ENCODE measurements at places on chromosomes 12 and 14.

GRCh38 chr14:95344536-95344935 lies 24.8 kb upstream of the CLMN start:
- DNase-seq = no peak

DNA sequence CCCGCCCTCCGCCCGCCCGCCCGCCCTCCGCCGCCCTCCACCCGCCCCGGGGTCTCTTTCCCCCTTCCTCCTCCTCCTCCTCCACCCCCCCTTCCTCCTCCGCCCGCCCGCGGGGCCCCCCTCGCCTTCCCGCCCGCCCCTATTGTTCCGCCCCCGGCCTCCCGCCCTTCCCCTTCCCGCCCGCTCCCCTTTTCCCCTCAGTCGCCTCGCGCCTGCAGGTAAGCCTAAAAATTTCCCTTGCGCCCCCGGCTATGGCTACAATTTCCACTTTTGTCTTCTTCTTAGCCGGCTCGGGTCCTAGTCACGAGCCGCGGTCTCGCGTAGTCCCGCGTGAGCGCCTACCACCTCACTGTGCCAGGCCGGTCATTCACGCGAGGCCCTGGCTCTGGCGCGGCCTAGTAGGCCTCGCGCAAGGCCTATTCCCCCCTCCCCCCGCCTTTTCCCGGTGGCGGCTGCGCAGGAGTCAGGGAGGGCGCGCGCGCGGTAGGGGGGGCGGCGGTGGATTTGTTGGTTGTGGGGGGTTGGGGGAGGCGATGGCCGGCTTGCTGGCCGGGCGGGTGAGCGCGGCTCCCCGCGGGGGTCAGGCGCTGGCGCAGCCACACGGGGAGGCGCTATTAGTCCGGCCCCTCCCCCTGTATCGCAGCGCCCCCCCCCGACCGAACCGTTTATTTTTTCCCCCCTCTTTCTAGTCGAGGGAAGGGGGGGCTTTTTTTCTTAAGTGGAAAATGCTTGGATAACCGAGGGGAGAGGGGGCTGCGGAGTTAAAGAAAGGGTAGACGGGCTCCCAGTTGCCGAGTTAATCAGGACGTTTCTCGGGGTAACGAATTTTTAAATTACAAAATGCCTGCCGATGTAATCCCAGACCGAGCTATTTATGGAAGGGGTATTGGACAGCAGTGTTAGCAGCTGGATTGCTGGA lies 516 bp downstream of the PCBP2 start:
- peak; percentile 62 for DNase-seq

DNA sequence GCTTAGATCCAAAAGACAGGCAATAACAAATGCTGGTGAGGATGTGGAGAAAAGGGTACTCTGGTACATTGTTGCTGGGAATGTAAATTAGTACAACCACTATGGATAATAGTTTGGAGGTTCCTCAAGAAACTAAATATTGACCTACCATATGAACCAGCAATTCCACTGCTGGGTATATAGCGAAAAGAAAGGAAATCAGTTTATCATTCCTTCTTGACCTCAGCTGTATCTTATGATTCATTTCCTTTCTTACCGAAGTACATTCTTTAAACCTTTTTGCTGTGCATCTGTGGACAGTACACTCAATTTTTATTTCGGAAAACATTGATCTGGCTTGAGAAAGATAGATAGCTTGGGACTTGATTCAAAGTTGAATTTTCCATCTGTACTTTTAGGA lies 183.2 kb upstream of the LRFN5 start:
- DNase-seq = no peak

- no peak for DNase-seq
These were observed 2.3 kb upstream of the KRT6A start for GRCh38 chr12:52495389-52495788.

DNA sequence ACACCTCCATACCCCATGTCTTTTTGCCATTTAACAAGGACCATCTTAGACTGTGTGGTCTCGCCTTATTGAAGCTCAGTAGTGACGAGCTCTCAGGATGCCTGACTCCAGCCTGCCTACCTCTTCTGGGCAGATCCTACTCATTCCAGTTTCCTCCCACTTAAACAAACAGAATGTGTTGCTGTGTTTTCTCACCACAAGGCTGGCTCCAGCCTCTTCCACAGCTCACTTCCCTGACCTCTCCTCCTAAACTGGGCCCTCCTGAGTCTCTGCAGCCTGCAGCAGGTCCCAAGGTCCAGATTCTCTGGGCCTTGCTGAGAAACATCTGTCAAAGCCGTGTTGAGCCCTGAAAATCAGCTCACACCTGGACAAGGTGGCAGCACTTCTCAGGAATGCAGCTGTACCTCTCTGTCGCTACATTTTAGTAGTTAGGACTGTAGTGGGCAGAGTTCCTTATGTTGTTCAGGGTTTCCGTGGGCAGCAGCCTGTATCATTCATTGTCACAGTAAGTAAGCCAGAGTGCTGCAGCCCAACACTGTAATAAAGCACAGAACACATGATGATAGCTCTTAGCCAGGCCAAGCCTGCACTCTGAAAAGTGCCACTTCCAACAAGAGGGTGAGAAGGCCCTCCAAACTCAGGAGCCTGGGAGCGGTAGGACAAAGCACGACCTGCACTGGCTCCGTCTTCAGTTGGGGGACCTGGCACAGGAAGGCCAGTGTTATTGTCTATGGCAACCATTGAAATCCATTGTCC lies 68.5 kb downstream of the NKX2-1 start:
- no peak for DNase-seq

GRCh38 chr14:24311837-24312615 lies 724 bp downstream of the LTB4R start:
- DNase-seq = no peak

GRCh38 chr14:38197784-38198335 lies 9.8 kb upstream of the SSTR1 start:
- DNase-seq = no peak

DNA sequence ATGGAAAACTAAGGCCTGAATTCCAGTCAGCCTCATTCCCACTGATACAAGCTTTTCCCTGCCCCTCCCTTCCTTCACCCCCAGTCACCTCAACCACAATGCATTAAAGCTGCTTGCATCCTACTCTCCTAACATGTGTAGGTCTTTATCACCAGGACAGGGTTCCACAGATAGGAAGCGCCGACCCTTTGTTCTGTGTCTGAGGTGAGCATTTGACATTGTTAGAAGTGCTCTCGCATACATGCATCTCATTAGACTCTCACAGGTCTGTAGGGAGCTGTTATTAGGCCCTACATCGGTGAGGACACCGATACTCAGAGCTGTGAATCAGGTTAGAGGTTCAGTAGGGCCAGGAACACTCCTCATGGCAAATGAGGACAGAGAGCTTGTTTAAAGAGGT lies 13.2 kb upstream of the EDDM3A start:
- DNase-seq = no peak

GRCh38 chr12:105294886-105295479 lies 35.5 kb upstream of the C12orf75 start:
- no peak for DNase-seq

GRCh38 chr12:115176741-115177400 lies 492.9 kb upstream of the TBX3 start:
- no peak for DNase-seq

DNA sequence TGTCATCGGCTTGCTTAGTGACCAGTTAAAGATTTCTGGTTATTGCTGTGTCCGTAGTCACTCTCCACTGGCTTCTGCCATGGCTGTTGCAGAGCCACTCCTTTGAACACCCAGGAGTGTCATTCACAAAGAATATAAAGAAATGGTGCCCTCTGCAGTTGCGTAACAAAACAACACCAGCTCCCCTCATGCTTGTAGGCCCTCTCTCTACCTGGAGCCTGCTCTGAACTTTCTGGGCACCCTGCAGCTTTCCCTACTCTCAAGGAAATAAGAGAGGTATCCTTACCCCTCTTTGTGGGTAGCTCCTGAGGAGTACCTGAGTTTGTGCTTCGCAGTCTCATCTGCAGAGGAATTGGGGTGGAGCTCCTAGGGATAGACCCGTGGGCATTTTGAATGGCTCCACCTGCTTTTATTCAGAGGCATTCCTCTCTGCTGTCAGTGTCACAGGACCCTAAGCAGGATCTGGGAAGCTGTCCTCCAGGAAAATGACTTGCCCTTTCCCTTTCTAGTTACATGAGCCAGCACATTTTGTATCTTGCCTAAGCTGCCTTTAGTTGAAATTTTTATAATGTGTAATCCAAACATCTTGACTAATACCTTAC lies 97.2 kb upstream of the TMEM260 start:
- no peak for DNase-seq

DNA sequence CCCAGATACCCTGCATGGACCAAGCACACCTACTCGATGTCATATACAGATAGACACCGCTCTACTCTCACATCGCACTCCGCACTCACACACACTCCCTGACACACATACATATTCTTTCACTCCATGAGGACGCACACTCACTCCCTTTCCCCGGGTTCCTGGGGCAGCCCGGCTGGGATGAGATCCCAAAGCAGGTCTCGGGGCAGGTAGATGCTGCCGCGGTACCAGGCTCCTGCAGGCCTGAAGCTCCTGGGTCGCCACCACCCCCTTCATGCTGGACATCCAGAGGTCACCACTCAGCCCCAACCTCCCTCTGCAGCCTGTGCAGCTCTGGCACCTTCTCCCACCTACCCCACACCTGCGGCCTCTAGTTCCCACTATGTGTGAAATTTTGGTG lies 2.3 kb downstream of the C1QL4 start:
- no peak for DNase-seq

GRCh38 chr14:68157971-68158371 lies 338.4 kb downstream of the RAD51B start:
- no peak for DNase-seq

- no peak for DNase-seq
These were observed at the start of gene SDR9C7 for GRCh38 chr12:56933826-56934625. TSS of gene SDR9C7 (minus strand) at chr12:56934408. CDS start at chr12:56934261, 147 bp downstream.

DNA sequence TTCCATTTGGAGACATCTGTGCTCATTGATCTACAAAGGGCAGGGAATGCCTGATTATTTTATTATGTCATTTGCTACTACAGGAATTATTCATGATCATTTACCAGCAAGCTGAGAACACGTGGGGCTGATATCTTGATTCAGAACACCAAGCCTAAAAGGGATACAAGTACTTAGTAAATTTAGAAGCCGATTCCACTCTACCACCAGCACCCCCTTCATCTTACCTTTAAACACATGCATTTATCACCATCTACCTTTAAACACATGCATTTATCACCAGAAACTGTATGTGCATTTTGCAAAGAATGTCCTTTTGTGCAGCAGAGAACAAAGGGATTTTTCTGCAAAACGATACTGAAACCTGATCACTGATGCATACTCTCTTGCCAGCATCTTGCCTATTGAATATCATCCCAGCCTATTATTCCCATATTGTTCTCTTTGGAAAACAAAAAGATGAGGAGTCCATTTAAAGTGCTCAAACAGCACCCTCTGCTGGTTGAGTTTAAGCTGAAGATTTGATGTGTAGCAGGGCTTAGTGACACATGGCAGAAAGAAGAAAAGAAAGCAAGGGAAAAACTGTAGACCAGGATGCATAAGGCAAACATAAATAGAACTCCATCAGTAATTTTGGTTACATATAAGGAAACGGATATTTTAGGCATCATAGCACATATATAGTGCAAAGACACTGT lies 132.6 kb upstream of the PLEKHG7 start:
- no peak for DNase-seq

Data from stimulated activated CD4-positive, alpha-beta T cell treated with anti-CD3 and anti-CD28 coated beads, TNF-alpha, amount 100 ng/mL, for 4 hours (primary cell).